ENCODE measurements at places on chromosomes 11 and 22. TPM values are rescaled to one million over a fixed set of nuclear protein-coding genes. Genes with fewer than 3 reads are reported as not detected.

DNA sequence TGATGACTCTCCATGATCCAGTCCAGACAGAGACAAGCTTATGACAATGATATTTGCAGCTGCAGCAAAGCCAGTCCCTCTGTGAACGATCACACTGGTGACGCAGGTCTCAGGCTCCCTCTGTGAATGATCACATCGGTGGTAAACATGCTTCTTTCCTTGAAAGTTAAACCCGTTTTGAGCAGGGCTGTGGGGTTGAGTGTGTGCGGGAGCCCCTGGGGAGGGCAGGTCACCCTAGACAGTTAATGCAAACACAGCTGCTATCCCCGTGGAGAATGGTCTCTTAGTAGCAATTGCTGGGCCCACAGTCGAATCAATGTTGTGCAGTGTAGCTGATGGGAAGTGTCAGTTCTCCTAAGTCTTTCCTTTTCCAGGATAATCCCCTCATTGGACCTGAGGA is 71.0 kb upstream of the KIRREL3 start:
- no peak for DNase-seq
- H3K36me3 ChIP-seq, result no peaks in the 10 kb centered on the region
- H3K4me1 ChIP-seq, result peaks cover 9% of the 10 kb centered on the region

- H3K4me3 ChIP-seq, result no peak overlapping the region
- no peaks in the 10 kb centered on the region for H3K4me1 ChIP-seq
- no peak for DNase-seq
- H3K36me3 ChIP-seq, result no peaks in the 10 kb centered on the region
These were observed 209.2 kb upstream of the TBCEL start for GRCh38 chr11:120814531-120815318.

DNA sequence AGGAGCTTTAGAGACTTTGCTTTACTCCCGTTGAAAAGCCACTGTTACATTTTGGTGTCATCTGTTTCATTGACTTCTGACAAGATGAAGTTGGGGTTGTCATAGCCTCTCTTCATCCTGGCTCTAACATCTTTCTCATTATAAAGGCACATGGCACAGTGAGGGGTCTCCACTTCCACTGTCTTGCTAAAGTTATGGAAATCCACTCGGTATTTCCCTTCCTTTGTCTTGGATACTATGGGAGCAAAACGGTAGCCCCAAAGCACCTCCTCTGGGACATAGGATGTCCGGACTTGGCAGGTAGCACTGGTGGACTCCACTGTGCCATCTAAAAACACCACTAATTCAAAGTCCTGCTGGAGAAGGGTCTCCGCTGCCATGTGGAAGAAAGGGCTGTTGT is 28.0 kb downstream of the KCNJ1 start:
- no peak overlapping the region for H3K27ac ChIP-seq
- H3K36me3 ChIP-seq, result no peaks in the 10 kb centered on the region
- no peaks in the 10 kb centered on the region for H3K4me1 ChIP-seq
- H3K27me3 ChIP-seq, result peaks cover 31% of the 10 kb centered on the region
- no peak for DNase-seq

Gene MEN1
- total RNA-seq, result 15.8 TPM

- peak overlapping the region; percentile 82 for H3K4me3 ChIP-seq
- no peaks in the 10 kb centered on the region for H3K36me3 ChIP-seq
- H3K27me3 ChIP-seq, result no peaks in the 10 kb centered on the region
- DNase-seq, result no peak
These were observed 1.3 kb downstream of the TEF start for GRCh38 chr22:41383085-41383484.

- DNase-seq, result peak; percentile 72
- H3K27me3 ChIP-seq, result no peaks in the 10 kb centered on the region
- no peaks in the 10 kb centered on the region for H3K36me3 ChIP-seq
These were observed 6.0 kb upstream of the RAB3IL1 start for GRCh38 chr11:61923166-61924063.

- no peaks in the 10 kb centered on the region for H3K4me1 ChIP-seq
- no peak overlapping the region for H3K4me3 ChIP-seq
- no peaks in the 10 kb centered on the region for H3K27me3 ChIP-seq
- H3K27ac ChIP-seq, result no peak overlapping the region
These were observed 36.6 kb downstream of the ATG16L2 start for GRCh38 chr11:72850832-72851231.

DNA sequence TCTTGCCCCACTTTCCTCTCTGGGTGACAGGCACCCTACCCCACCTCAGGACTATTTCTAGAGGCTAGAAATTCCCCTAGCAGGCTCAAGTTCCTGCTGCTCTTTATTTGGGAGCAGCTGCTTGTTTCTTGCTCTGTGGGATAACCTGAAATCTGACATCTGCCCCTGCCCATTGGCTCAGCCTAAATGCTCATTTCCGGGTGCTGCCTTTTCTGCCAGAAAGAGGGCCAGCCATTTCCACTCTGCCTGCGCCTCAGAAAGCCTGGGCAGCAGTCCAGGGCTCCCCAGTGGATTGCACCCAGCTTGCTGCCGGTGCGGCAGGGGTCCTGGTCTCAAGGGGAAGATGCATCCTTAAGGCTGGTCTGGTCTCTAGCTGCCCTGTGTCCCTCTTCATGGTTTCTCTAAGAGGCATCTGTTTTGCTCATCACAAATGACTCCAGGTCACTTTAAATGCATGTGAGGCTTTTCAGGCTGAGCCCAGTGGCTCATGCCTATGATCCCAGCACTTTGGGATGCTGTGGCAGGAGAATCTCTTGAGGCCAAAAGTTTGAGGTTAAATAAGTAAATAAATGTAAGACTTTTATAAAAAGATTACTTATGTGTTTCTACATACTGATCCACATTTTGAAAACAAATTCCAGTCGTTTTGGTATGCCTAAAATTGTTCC is 10.3 kb upstream of the PNPLA5 start:
- H3K36me3 ChIP-seq, result no peaks in the 10 kb centered on the region
- peaks cover 8% of the 10 kb centered on the region for H3K27me3 ChIP-seq
- H3K4me1 ChIP-seq, result peaks cover 6% of the 10 kb centered on the region
- H3K4me3 ChIP-seq, result no peak overlapping the region

Gene WNT11
- total RNA-seq, result not detected

GRCh38 chr22:36701965-36702621 is 1.5 kb downstream of the CACNG2 start:
- no peak overlapping the region for H3K4me3 ChIP-seq
- no peak for DNase-seq
- H3K27ac ChIP-seq, result no peak overlapping the region
- no peaks in the 10 kb centered on the region for H3K36me3 ChIP-seq

Gene SLN
- not detected for total RNA-seq

DNA sequence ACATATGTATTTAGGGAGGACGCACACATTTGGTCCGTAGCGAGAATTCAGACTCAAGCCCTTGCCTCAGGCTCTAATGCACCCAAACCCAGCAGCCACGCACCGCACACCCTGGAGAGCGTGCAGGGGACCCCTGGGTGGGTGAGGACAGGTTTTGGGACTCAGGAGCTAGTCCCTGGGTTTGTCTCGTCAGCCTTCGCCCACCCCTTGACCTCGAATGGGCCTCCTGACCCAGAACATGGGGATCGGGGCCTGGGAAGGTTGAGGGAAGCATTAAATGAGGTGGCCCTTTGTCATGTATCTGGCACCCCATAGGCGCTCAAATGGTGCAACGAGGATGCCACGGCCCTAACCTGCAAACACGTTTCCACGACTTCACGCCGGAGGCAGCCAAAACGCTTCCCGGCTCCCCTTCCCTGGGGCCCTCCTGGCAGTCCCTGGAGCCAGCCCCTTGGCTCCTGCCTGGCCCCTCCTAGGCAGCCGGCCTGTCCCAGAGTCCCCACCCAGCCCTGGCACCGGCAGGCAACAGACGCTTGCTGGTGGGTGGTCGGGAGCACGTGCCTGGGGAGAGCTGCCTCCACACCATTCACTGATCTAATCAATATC is 5.5 kb upstream of the LINC01488 start:
- H3K27ac ChIP-seq, result no peak overlapping the region
- no peak overlapping the region for H3K4me3 ChIP-seq
- DNase-seq, result no peak
- H3K27me3 ChIP-seq, result no peaks in the 10 kb centered on the region

DNA sequence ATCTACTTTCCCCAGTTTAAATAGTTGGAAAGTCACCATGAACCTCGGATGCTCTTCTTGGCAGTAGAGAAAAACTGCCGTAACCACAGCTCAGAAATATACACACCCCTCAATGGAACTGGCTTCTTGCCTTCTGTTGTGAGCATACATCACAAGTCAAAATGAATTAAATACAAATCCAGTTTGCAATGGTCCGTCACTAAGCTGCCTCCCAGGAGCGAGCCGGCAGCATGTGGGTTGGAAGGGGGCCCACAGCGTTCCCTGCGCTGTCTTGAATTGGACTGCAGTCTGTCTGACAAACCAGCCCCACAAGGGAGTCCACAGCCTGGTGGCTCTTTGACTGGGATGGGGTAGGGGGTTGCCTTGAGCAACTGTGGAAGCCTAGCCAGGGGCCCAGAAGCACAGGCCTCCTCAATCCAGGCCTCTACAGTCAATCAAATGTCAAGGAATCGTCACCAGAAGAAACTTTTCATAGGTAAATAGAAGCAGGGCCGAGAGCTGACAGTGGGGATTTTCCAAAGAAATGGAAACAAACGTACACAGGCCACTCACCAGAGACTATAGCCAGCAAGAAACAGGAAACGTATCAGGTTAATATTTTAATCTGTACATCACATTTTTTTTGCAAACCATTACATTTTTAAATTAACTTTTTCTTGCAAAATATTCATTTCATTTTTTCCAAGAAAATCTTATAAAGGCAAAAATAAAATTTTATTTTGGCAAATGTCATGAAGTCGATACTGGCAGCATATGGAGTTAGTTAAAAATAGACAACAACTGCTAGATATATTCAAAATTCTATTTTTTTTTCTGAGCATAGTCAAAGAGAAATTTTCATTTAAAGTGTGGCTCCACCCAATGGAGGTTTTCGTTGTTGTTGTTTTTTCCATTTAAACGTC is 38.5 kb downstream of the C11orf58 start:
- peak; percentile 18 for DNase-seq
- H3K4me1 ChIP-seq, result no peaks in the 10 kb centered on the region
- H3K36me3 ChIP-seq, result no peaks in the 10 kb centered on the region
- no peak overlapping the region for H3K4me3 ChIP-seq
- H3K27ac ChIP-seq, result no peak overlapping the region

Gene MS4A14
- total RNA-seq, result not detected

Gene ADM
- total RNA-seq, result 537 TPM

- H3K27ac ChIP-seq, result no peak overlapping the region
- H3K4me1 ChIP-seq, result peaks cover 4% of the 10 kb centered on the region
- no peak overlapping the region for H3K4me3 ChIP-seq
- no peak for DNase-seq
- H3K27me3 ChIP-seq, result no peaks in the 10 kb centered on the region
These were observed 713.9 kb downstream of the ETS1 start for GRCh38 chr11:127873478-127873877.

GRCh38 chr11:94948070-94948617 is 25.2 kb downstream of the CWC15 start:
- H3K4me1 ChIP-seq, result 0 out of 2 replicates have a peak, but pooled peaks cover 10% of the 10 kb centered on the region
- DNase-seq, result peak; percentile 56
- H3K27me3 ChIP-seq, result no peaks in the 10 kb centered on the region
- no peak overlapping the region for H3K4me3 ChIP-seq
- no peaks in the 10 kb centered on the region for H3K36me3 ChIP-seq
- peak overlapping the region; percentile 34 for H3K27ac ChIP-seq

- no peak overlapping the region for H3K27ac ChIP-seq
- H3K27me3 ChIP-seq, result peaks cover 32% of the 10 kb centered on the region
- no peaks in the 10 kb centered on the region for H3K36me3 ChIP-seq
- DNase-seq, result no peak
- no peak overlapping the region for H3K4me3 ChIP-seq
These were observed 1.2 kb upstream of the RASGRP2 start for GRCh38 chr11:64745189-64745520.

DNA sequence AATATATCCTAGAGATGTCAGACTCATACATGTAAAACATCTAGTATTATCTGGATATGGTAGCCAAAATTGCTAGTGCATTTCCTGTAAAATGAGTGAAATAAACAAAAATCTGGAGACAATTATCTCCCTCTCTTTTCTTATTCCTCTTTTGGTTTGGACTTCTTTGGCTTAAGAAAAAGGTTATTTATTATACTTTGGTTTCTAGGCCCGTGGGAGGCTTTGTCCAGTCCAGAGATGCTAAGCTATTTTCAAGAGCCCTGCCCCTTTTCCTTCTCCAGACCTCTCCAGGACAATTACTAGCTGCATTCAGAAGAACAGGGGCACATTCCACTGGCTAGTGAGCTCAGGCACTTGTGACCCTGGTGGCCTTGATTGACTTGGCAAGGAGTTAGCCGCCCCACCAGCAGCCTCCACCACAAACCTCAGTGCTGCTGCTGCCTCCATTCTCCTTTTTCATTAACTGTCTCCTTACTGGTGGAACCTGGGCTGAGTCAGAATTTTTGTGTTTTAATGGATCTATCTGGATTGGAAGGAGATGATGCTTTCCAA is 747.3 kb upstream of the TENM4 start:
- no peak overlapping the region for H3K27ac ChIP-seq
- no peaks in the 10 kb centered on the region for H3K27me3 ChIP-seq
- H3K36me3 ChIP-seq, result no peaks in the 10 kb centered on the region
- no peaks in the 10 kb centered on the region for H3K4me1 ChIP-seq
- no peak overlapping the region for H3K4me3 ChIP-seq

GRCh38 chr11:116422956-116423600 is 349.7 kb downstream of the BUD13 start:
- no peak for DNase-seq
- no peaks in the 10 kb centered on the region for H3K27me3 ChIP-seq
- H3K4me3 ChIP-seq, result no peak overlapping the region

Gene HSPA8
- 2,414 TPM for total RNA-seq

DNA sequence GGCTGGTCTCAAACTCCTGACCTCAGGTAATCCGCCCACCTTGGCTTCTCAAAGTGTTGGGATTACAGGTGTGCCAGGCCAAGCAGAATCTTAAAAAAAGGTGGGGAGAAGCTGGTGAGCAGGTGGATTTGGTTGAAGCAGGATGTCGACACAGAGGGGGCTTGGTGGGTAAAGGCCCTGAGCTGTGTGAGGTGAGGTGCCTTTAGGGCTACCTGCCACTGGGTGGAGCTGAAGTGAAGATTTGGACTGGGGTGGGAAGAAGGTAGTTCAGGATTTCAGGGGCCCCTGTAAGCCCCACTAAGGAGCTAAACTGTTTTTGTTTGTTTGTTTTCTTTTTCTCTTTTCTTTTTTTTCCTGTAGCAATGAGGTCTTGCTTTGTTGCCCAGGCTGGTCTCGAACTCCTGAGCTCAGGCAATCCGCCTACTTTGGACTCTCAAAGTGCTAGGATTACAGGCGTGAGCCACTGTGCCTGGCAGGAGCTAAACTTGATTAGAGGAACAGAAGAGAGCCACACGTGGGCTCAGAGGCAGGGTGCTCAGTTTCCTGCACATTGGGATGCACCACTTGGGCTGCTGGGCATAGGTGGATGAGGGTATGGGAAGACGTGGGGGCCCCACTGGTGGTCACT is 6.0 kb downstream of the P2RX6 start:
- H3K27me3 ChIP-seq, result no peaks in the 10 kb centered on the region
- H3K36me3 ChIP-seq, result no peaks in the 10 kb centered on the region
- H3K4me3 ChIP-seq, result no peak overlapping the region
- no peak overlapping the region for H3K27ac ChIP-seq
- peak; percentile 31 for DNase-seq

- no peak overlapping the region for H3K27ac ChIP-seq
- DNase-seq, result no peak
- H3K4me3 ChIP-seq, result no peak overlapping the region
- H3K27me3 ChIP-seq, result no peaks in the 10 kb centered on the region
- no peaks in the 10 kb centered on the region for H3K36me3 ChIP-seq
These were observed 119.8 kb downstream of the MPPED1 start for GRCh38 chr22:43531651-43532050.

Gene MMP27
- total RNA-seq, result not detected

GRCh38 chr11:111449696-111450479 is 62.3 kb downstream of the BTG4 start:
- peaks cover 6% of the 10 kb centered on the region for H3K4me1 ChIP-seq
- H3K36me3 ChIP-seq, result no peaks in the 10 kb centered on the region
- no peak overlapping the region for H3K27ac ChIP-seq
- no peak for DNase-seq
- no peak overlapping the region for H3K4me3 ChIP-seq

Measured in GM23248 (cell line).